Common myeloid progenitor, CD34-positive (primary cell): ENCODE measurements at places on chromosomes 4 and X.
A peak's percentile ranks its signal among the peaks of the same experiment; 100 is the strongest.

DNA sequence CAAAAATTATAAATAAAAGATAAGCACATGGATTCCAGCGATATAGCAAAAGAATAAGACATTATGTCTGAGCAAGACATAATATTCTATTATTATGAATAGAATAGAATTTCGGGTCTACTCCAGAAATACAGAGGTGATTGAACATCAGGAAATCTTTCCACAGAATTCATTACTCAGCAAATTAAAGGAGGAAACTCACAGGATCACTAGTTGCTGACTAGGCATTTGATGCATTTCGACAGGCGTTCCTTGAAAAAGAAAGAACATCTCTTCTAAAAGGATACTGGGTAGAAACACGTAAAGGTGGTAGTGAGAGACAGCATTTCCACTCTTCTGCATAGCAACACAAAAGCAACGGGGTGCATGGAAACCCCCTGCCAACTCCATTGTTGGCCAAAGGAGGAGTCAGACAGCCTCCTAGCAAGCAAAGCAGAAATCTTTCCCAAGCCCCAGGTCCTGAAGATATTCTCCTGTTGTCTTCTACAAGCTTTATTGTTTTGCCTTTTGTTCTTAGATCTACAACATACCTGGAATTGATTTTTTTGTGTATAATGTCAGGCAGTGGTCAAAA lies 14.3 kb upstream of the PDZD4 start:
- no peaks in the 10 kb centered on the region for H3K36me3 ChIP-seq
- H3K4me1 ChIP-seq = no peaks in the 10 kb centered on the region
- no peak overlapping the region for H3K4me3 ChIP-seq

- H3K4me3 ChIP-seq = no peak overlapping the region
- no peaks in the 10 kb centered on the region for H3K27me3 ChIP-seq
- no peak for DNase-seq
- H3K4me1 ChIP-seq = no peaks in the 10 kb centered on the region
These were observed 423.7 kb upstream of the TEX13C start for GRCh38 chrX:124895947-124896346.

DNA sequence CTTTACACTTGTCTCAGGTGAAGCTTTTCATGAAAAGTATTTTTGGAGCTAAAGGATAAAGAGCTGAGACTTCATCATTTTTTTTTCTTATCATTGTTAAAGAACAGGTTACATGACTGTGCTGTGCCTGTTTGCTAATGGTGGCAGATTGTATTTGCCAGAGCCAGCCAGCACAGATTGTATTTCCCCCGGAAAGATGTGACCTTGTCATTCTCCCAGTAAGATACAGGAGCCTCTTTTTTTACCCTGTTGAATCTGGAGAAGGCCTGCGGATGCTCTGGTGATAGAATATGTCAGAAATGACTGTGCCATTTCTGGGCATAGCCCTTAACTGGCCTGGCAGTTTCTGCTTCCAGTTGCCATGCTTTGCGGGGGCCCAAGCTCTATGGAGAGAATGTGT lies 91.9 kb downstream of the GPRIN3 start:
- no peak for DNase-seq
- H3K27ac ChIP-seq = no peak overlapping the region
- H3K27me3 ChIP-seq = no peaks in the 10 kb centered on the region

DNA sequence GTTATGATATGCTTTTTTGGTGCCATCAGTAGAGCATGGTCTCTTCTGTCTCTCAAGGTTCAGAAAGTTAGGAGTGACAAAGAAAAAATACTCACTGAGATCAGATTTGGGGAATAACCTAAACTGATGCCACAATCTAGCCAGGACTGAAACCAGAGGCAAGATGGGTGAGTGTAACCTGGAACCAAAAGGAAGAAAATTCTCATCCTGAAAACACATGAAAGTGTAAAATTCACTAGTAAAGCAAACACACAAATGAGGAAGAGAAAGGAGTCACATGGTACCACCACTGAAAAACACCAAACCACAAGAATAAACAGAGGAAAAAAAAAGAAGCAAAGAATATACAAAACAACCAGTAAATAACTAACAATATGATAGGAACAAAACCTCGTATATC lies 96.4 kb downstream of the ANXA10 start:
- H3K27ac ChIP-seq = no peak overlapping the region
- peak; percentile 21 for DNase-seq
- H3K4me3 ChIP-seq = no peak overlapping the region
- H3K36me3 ChIP-seq = no peaks in the 10 kb centered on the region
